CD4-positive, alpha-beta T cell treated with Interleukin-15 for 1 hour (primary cell): ENCODE measurements at places on chromosomes 6 and 20.
A peak's percentile ranks its signal among the peaks of the same experiment; 100 is the strongest.

- DNase-seq: no peak
These were observed 263.4 kb upstream of the CHD6 start for GRCh38 chr20:41881466-41882046.

DNA sequence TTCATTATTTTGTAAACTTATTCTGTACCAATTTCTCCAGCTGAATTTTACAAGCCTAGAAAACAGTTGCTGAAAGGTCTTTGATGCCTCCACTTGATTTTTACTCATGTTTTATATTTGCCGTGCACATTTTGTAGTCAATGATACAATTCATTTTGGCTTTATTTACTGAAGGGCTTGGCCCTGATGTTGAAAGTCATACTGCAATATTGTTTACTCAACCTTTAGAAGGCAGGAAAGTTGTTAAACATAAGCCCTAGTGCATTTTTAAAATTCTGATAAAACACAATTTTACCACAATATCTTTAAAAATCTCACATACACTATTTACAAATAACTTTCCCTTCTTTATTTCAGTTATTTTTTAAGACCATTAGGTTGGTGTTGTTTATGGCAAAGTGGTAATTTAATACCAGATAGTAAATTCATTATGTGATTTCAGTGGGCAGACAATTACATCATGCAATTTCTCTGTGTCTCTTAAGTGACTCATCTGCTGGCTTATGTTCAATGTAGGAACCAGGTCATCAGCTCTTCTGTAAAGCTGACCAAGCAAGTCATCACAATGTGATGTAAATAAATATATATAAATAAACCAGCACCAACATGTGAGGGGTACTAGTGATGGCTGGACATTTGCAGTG lies 121.1 kb upstream of the SLC35B3 start:
- DNase-seq: no peak

GRCh38 chr6:36039112-36039511 lies 11.5 kb downstream of the MAPK14 start:
- no peak for DNase-seq

- DNase-seq: no peak
These were observed 24.3 kb downstream of the HTR1E start for GRCh38 chr6:86961455-86962200.

DNA sequence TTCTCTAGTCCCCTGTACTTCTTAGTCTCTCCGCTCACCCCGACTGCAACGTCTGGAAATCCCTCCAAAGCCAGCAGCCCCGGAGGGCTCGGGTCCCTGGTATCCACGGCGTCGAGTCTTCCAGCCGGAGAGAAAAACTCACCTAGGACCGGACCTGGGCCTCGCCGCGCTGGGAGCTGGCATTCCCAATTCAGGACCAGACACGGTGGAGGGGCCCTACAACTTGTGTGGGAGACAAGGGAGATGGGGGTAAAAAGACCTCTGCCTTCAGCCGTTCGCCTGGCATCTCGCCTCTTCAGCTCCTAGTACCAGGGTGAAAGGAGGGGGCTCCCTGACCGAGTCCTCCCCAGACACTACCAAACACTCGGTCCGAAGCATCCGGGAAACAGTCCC lies 64.3 kb downstream of the GPX5 start:
- DNase-seq: no peak

DNA sequence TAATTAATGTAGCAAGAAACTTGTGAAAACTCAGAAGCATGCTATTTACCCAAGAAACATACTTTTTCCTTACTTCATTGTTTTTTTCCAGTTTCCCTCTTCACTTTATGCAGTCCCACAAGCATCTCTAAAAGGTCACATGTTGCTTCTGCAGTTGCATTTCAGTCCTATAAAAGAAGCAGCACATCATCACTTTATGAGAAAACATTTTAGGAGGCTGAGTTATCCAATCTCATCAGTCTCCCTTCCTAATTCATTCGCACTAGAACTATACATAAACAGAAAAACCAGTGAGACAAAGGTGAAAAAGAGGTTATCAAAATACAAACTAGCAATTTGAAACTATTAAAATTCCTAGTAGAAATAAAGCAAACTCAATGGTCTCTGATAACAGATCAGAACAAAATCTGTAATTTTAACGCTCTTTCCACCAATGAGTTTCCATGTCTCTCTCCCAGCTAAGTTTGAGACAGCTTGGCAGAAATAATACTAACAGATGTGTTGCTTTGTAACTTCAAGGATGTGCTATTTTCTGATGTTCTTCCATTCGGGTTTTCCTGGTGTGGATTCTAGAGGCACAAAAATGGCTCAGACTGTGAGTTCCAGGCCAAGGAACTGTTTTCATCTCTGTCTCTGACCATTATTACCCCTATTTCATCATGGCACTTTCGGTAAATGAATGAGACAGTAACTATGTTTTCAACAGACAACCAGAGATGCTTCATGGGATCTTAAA lies 48.4 kb downstream of the ZHX3 start:
- no peak for DNase-seq

DNA sequence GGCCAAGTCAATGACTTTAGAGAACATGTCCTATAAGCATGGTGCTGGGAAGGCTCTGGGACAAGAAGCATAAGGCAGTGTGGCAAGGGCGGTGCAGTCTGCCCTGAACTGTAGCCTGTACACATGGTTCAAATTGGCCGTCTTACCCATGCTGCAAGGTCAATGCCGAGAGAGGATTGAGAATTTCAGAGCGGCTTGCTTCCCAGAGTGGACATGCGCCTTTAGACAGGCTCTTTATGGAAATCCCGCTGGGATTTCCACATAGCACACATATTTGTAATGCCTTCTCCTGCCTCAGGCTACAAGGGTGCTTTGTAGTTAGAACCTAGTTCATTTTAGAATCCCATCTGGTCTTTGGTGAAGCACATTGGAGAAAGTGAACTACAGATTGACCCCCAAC lies 36.1 kb upstream of the CEP162 start:
- no peak for DNase-seq

- DNase-seq: no peak
These were observed 14.0 kb upstream of the MRGBP start for GRCh38 chr20:62782149-62782892.

GRCh38 chr6:132132924-132133639 lies 181.9 kb upstream of the CCN2 start:
- DNase-seq: no peak

DNA sequence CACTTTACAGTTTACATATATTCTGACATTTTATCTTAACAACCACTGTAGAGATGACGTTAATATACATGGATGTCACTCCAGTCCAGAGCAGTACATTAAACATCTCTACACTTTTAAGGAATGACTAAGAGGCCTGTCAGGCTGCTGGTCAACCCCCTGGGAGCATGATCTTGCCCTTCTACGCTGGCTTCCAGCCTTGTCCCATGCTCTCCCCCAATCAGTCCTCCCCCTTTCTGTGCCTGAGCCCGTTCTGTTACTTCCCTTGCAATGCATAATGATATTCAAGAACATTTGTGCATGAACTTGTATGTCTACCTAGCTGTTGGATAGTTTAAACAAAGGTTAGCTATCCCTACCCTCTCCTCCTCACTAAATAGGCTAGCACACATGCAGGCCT lies 40.5 kb upstream of the PLCB4 start:
- no peak for DNase-seq

- no peak for DNase-seq
These were observed 14.6 kb upstream of the ARMC12 start for GRCh38 chr6:35722121-35722761.

GRCh38 chr20:11136691-11137090 lies 462.9 kb upstream of the JAG1 start:
- DNase-seq: no peak

- DNase-seq: peak; percentile 49
These were observed 702 bp upstream of the TNFAIP3 start for GRCh38 chr6:137866200-137866913.

- DNase-seq: no peak
These were observed 252.9 kb upstream of the TAB2 start for GRCh38 chr6:149064660-149065015.

DNA sequence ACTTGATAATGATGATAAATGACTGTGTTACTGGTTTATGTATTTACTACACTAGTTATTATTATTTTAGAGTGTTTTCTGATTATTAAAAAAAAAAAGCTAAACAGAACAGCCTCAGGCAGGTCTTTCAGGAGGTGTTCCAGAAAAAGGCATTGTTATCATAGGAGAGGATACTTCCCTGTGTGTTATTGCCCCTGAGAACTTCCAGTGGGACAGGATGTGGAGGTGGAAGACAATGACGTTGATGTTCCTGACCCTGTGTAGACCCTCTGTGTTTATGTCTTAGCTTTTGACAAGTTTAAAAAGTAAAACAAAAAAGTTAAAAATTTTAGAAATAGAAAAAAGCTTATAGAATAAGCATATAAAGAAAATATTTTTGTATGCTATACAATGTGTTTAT lies 49.1 kb downstream of the NCOA7 start:
- no peak for DNase-seq

DNA sequence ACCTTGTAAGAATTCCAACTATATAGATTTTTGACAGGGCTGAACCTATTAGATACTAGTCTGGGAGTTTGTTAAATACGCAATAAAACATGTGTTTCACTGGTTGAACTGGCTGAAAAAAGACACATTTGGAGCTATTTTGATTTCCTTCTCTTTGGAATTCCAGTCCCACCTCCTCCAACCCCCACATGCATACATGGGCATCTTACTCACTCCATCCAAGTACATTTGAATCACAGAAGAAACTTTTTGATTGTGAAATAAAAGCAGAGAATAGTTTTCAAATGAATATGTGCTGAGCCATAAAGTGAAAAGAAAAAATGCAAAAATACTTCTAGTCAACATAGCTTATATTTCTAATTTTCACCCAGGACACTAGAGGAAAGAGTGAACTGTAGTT lies 33.9 kb upstream of the STXBP5 start:
- DNase-seq: no peak

GRCh38 chr20:11394145-11394833 lies 523.4 kb upstream of the BTBD3 start:
- DNase-seq: no peak

GRCh38 chr6:42482174-42482573 lies 30.4 kb upstream of the TRERF1 start:
- DNase-seq: no peak

GRCh38 chr20:44138867-44139266 lies 48.1 kb downstream of the JPH2 start:
- DNase-seq: no peak

DNA sequence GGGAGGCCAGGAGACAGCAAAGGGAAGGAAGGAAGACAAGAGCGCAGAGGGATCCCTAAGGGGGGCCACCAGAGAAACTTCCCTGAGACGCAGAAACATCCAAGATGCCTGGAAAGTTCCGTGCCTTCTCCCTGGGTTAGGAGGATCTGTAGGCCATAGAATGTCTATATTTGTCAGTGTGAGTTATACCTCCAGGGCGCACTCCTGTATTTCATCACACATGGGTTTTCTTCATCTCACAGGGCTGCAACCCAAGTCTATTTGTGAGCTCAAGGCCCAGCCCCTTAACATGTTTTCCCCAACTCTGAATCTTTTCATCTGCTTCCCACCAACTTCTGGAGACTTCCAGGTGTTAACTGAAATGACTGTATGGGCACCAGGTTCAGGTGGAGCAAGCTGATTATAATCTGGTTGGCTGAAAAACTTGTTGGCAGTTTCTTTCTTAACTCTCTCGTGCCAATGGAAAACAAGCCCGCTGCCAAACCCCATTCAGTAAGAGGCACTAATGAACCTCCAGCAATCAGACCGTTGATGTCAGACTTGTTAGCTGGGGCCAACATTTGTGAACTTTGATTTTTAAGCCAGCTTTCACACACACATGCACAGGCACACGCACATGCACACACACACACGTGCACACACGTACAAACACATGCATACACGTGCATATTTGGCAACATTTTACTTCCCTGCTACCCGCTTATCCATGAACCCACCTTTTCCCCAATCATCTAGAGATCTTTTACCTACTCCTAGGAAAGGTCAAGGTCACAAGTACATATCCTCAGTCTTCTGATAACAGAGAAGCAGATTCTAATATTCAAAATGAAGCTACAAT lies 247.5 kb upstream of the GMDS start:
- DNase-seq: no peak

- peak; percentile 79 for DNase-seq
These were observed 1.9 kb downstream of the DDAH2 start for GRCh38 chr6:31727034-31727716.

GRCh38 chr6:100152201-100152600 lies 158.2 kb upstream of the MCHR2 start:
- DNase-seq: no peak

DNA sequence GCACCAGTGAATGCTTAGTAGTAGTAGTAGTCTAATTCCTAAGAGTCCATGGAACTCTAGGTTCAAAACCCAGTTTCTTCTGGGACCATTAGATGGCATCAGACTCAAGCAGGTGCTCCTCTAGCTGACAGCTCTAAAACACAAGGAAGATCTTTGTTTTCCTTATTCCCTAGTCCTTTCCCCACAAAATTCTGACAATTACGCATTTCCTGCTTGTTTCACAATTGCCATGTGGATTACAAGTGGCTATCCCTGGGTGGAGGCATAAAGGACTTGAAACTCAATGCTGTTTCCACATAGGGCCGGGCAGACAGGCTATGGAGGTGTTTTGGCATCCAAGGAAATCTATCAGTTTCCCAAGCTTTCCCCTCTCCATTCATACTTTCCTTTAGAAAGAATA lies 9.2 kb upstream of the HLA-DOB start:
- no peak for DNase-seq

GRCh38 chr20:59576216-59576953 lies 28.0 kb upstream of the PHACTR3 start:
- DNase-seq: no peak
